DND-41 (cell line): ENCODE measurements at places on chromosomes 7 and 10.

- H3K27ac ChIP-seq: peak overlapping the region; percentile 27
- peaks cover 48% of the 10 kb centered on the region for H3K36me3 ChIP-seq
- peak overlapping the region; percentile 95; the same call in 1 of the 2 replicates for H3K4me3 ChIP-seq
- H3K27me3 ChIP-seq: no peaks in the 10 kb centered on the region
- no peak for DNase-seq
- peaks cover 19% of the 10 kb centered on the region for H3K4me1 ChIP-seq
Measured at GRCh38 chr7:102395592-102395872, 631 bp upstream of the PRKRIP1 start.

GRCh38 chr10:102675666-102676533 is 31.6 kb downstream of the TRIM8 start:
- no peaks in the 10 kb centered on the region for H3K36me3 ChIP-seq
- no peak for DNase-seq
- H3K27me3 ChIP-seq: no peaks in the 10 kb centered on the region
- peak overlapping the region; percentile 77 for H3K27ac ChIP-seq

DNA sequence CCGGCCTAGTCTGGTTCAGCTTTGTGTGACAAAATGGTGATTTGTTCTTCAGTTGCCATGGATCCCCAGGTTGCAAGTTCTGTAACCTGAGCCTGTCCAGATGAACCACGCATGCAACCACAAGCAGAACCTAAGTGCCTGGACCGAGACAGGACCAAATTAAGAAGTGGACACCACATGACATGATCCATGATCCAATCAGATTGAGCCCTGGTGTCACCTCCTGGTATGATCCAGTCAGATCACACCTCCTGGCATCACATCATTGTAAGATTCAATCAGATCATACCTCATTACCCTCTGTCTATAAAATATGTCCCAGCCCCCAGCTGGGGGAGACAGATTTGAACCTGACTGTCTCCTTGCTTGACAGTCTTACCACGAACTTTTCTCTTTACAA is 70.0 kb downstream of the MALSU1 start:
- H3K4me1 ChIP-seq: peaks cover 16% of the 10 kb centered on the region
- no peaks in the 10 kb centered on the region for H3K27me3 ChIP-seq
- H3K4me3 ChIP-seq: no peak overlapping the region
- H3K27ac ChIP-seq: no peak overlapping the region
- DNase-seq: no peak

- peaks cover 98% of the 10 kb centered on the region for H3K4me1 ChIP-seq
- H3K27ac ChIP-seq: peak overlapping the region; percentile 98
- H3K27me3 ChIP-seq: no peaks in the 10 kb centered on the region
- peak overlapping the region; percentile 1; the same call in 1 of the 2 replicates for H3K4me3 ChIP-seq
Measured at GRCh38 chr7:50333221-50333651, 28.7 kb downstream of the IKZF1 start.

DNA sequence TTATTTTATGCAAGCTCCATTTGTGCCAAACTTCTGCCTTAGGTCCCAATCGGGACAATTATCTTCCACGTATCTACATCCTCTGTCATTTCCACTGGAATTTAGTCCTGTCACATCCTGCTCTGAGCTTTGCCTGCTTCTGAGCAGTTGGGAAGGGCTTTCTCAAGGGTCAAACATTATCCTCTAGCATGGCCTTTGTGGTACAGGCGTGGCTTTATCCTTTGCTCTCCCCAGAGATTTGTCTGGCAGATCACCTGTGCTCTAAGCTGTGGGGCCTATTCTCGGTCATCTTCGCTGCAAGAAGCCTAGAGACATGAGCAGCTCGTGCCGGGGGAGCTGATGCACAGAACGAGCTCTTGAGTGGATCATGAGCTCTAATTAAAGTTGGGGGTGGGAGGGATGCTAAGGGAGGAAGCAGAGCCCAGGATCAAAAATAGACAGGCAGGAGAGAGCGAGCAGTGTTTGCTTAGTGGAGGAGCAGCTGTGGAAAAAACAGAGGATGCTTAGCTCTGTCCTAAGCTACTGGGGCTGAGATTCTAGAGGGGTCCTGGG is 19.8 kb upstream of the TMEM273 start:
- H3K27me3 ChIP-seq: peaks cover 5% of the 10 kb centered on the region
- H3K4me1 ChIP-seq: peaks cover 3% of the 10 kb centered on the region; the same call in 1 of the 2 replicates
- no peak overlapping the region for H3K27ac ChIP-seq

DNA sequence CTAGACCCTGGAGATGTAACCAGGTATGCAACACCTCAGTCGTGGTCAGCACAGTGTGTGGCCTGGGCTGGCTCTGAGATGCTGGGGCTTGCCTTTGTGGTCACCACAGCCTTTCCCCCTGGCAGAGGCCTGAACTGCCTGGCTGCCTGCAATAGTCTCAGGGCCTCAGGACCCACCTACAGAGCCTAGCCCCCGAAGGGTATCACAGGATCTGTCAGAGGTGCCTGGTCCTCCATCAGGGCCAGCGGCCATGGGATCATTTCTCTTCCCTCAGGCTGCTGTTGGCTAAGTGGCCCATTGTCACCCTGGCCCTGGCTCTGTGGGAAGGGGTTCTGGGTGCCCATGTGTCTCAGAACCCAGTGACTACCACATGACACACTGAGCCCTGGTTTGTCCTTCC is 141.6 kb downstream of the CYP26A1 start:
- H3K36me3 ChIP-seq: no peaks in the 10 kb centered on the region
- peaks cover 8% of the 10 kb centered on the region for H3K27me3 ChIP-seq
- no peak for DNase-seq
- no peak overlapping the region for H3K4me3 ChIP-seq
- no peak overlapping the region for H3K27ac ChIP-seq

DNA sequence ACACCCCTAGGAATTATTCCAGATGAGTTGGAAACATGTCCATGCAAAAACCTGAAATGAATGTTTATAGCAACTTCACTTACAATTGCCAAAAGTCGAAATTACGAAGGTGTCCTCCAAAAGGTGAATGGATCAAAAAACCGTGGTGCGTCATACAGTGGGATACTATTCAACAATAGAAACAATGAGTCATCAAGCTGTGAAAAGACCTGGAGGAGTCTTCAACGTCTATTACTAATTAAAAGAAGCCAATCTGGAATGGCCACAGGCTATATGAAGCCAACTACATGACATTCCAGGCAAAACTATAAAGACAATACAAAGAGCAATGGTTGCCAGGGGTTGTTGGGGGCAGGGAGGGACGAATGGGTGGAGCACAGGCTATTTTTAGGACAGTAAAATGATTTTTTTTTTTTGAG is 12.6 kb upstream of the PPP2R2D start:
- H3K36me3 ChIP-seq: no peaks in the 10 kb centered on the region
- no peak for DNase-seq
- H3K4me1 ChIP-seq: no peaks in the 10 kb centered on the region
- H3K27ac ChIP-seq: no peak overlapping the region

DNA sequence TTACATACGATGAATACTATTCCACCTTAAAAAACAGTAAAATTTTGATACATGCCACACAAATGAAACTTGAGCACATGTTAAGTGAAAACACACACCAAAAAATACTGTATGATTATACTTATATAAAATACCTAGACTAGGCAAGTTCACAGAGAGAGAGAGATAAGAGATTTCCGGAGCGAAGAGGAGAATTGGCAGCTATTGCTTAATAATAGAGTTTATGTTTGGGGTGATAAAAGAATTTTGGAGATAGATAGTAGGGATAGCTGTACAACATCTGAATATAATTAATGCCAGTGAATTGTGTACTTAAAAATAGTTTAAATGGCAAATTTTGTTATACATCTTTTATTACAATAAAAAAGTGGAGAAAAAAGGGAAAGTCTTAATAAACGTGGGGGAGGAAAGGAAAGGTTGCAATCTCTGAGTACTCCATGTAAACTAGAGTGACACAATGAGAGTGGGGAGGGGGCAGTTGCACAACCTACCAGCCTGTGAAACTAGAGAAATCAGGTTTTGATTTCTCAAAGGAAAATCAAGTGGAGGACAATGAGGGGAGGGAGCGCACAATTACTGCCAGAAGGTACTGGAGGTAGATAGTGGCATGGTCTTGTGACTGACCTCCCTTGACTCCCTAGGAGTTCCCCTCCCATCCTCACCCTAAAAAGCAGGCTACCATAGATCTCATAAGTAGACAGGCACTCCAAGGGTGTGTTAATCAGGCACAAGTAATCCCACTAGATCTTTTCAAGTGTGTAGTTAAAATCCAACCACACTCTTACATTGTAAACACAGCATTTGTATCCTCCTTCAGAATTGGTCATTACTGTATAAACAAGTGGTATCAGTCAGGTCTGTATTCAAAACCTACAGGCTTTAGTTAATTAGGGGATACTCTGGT is 31.6 kb upstream of the ANK3 start:
- no peak for DNase-seq
- no peaks in the 10 kb centered on the region for H3K4me1 ChIP-seq
- H3K36me3 ChIP-seq: no peaks in the 10 kb centered on the region
- H3K27me3 ChIP-seq: no peaks in the 10 kb centered on the region

GRCh38 chr7:94052398-94053180 is 48.4 kb upstream of the BET1 start:
- no peaks in the 10 kb centered on the region for H3K4me1 ChIP-seq
- DNase-seq: no peak
- no peak overlapping the region for H3K27ac ChIP-seq
- no peak overlapping the region for H3K4me3 ChIP-seq
- peaks cover 6% of the 10 kb centered on the region for H3K27me3 ChIP-seq

DNA sequence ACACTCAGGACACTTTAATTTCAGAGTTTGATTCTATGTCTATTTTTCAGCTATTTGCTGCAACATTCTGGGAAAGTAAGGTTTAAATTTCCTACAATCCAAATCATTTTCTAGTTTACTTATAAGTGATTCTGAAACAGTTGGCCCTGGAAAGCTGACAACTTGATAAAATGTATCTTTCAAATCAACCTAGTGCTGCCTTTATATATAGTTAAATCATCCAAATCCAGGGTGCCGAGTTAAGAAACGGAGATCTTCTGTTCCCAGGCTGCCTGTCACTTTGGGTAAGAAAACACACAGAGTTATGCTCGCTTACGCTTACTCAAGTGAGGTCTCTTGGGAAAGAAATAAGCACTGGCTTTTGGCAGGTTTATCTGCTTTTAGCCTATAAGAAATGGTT is 175.0 kb downstream of the POU6F2 start:
- H3K27ac ChIP-seq: no peak overlapping the region
- no peak overlapping the region for H3K4me3 ChIP-seq
- H3K27me3 ChIP-seq: peaks cover 10% of the 10 kb centered on the region
- no peaks in the 10 kb centered on the region for H3K4me1 ChIP-seq
- DNase-seq: no peak

- peaks cover 14% of the 10 kb centered on the region for H3K4me1 ChIP-seq
- H3K27ac ChIP-seq: no peak overlapping the region
- H3K36me3 ChIP-seq: peaks cover 86% of the 10 kb centered on the region
- H3K27me3 ChIP-seq: no peaks in the 10 kb centered on the region
- H3K4me3 ChIP-seq: no peak overlapping the region
Measured at GRCh38 chr10:6211671-6212635, 9.2 kb downstream of the PFKFB3 start.

DNA sequence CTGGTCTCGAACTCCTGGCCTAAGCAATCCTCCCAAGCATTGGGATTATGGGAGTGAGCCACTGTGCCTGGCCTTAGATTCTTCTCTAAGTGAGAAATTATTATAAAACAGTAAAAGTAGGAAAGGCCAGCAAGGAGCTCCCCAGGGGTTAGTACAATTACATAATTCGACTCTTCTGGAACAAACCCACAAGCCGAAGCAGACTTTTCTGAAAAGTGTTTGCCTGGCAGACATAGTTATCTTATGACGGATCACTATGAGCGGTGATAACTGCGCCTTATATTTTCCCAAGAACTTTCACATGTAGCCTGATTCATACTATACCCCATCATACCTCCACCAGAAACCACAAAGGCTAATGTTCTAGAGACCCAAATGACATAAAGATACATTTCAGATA is 30.2 kb upstream of the SH3PXD2A start:
- no peaks in the 10 kb centered on the region for H3K27me3 ChIP-seq
- H3K4me3 ChIP-seq: no peak overlapping the region
- H3K36me3 ChIP-seq: peaks cover 51% of the 10 kb centered on the region
- DNase-seq: no peak

- no peak for DNase-seq
- no peak overlapping the region for H3K27ac ChIP-seq
- H3K27me3 ChIP-seq: peaks cover 5% of the 10 kb centered on the region
- H3K4me1 ChIP-seq: no peaks in the 10 kb centered on the region
- H3K36me3 ChIP-seq: no peaks in the 10 kb centered on the region
Measured at GRCh38 chr10:76309741-76310587, 878.5 kb downstream of the LRMDA start.

DNA sequence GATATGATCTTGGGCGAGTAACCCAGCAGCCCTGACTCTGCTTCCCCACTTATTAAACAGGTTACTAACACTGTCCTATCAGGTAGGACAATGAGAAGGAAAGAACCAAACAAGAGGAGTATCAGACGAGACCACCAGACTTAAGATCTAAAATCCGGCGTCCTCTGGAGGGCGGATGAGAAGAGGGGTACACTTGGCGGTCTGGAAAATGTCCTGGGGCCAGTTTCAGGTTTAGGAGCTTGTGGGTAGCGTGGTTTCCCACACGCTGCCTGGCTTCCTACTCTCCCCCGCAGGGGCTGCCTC is 635 bp downstream of the ZNF32 start:
- peaks cover 43% of the 10 kb centered on the region for H3K36me3 ChIP-seq
- peaks cover 25% of the 10 kb centered on the region for H3K4me1 ChIP-seq
- H3K27ac ChIP-seq: peak overlapping the region; percentile 81
- peak; percentile 59 for DNase-seq

DNA sequence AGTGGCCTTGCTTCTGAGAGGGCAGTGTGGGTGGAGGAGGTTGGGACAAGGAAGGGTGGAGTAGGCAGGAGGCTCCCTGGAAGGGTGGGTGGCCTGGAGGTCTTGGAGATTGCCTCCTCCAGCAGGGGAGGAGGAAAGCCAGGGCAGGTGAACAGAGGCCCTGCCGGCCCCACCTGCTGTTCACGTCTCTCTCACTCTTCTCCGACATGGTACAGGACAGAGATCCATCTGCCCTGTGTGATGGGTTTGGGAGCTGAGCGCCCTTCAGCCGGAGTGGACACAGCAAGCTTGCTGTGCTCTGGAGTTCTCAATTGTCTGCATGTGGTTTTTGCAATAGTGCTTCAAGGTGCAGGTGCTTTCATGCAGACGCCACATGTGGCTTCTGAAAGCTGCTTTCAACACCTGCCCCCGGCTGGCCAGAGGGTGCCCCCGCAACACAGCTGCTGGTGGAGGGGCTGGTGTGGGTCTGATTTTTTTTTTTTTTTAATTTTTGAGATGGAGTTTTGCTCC is 82.8 kb upstream of the GNA12 start:
- peak; percentile 20 for DNase-seq
- H3K27me3 ChIP-seq: no peaks in the 10 kb centered on the region
- no peaks in the 10 kb centered on the region for H3K36me3 ChIP-seq
- no peaks in the 10 kb centered on the region for H3K4me1 ChIP-seq
- H3K27ac ChIP-seq: no peak overlapping the region

DNA sequence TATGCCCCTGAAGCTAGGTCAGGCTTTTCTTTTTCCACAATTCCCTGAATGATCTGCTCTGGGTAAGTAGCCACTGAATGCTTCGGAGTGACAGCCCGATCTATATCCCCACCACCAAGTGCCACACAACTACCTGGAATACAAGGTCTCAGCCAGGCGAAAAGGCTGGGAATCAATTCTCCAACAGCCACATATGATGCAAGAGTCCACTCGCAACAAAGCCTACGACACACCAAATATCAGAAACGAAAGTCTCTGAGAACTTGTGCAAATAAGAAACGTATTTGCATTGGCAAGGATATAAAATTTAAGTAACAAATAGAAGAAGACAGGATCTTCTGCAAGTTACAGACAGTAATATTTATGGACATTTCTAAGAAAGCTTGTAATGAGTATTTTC is 5.7 kb downstream of the HIPK2 start:
- no peak for DNase-seq
- no peak overlapping the region for H3K27ac ChIP-seq
- peaks cover 37% of the 10 kb centered on the region for H3K4me1 ChIP-seq
- H3K27me3 ChIP-seq: no peaks in the 10 kb centered on the region
- H3K36me3 ChIP-seq: no peaks in the 10 kb centered on the region
- H3K4me3 ChIP-seq: no peak overlapping the region
